ENCODE measurements at places on chromosomes 4 and X.
A peak's percentile ranks its signal among the peaks of the same experiment; 100 is the strongest.

- DNase-seq: no peak
These were observed 6.9 kb upstream of the MSANTD1 start for GRCh38 chr4:3241898-3242524.

- DNase-seq: no peak
These were observed 98.6 kb downstream of the FHDC1 start for GRCh38 chr4:153034681-153035080.

- no peak for DNase-seq
These were observed 14.2 kb upstream of the TIMM8A start for GRCh38 chrX:101362757-101363156.

DNA sequence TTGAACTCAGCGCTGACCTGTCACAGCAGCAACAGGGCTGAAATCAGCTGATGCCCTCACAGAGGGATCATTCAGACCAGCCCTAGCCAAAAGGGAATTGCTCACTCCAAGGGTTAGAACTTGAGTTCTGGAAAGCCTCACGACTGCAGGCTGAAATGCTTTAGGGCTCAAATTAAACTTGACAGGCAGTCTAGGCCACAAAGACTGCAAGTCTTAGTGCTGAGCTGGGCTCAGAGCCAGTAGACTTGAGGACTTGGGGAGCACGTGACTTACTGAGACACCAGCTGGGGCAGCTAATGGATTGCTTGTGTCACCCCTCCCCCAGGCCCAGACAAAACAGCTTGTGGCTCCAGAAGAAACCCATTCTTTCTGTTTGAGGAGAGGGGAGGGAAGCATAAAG, 119.0 kb upstream of the SLC6A14 start:
- no peak for DNase-seq

DNA sequence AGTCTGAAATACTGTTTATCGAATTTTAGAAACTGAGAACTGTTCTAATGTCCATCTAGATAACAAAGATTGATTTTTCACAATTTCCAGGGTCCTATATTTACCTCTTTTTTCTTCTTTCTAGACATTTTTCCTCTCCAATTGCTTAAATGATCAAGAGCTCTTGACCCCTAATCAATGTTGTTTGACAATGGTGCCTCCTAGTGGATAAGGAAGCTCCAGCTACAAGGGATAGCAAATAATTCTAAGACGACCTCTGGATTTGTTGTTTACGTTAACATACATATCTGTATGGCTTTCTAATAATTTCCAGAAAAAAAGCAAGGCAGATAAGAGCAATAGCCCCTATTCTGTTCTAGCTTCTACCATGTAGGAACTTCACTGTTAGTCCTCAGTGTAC, 35.8 kb downstream of the GPR82 start:
- DNase-seq: no peak

DNA sequence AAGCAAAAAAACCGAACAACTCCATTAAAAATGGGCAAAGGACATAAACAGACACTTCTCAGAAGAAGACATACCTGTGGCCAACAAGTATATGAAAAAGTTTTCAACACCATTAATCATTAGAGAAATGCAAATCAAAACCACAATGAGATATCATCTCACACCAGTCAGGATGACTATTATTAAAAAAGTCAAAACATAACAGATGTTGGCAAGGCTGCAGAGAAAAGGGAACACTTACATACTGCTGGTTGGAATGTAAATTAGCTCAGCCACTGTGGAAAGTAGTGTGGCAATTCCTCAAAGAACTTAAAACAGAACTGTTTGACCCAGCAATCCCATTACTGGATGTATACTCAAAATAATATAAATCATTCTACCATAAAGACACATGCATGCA, 436.3 kb downstream of the KLHL13 start:
- DNase-seq: no peak

GRCh38 chrX:93538575-93538974, 134.8 kb downstream of the NAP1L3 start:
- DNase-seq: no peak

DNA sequence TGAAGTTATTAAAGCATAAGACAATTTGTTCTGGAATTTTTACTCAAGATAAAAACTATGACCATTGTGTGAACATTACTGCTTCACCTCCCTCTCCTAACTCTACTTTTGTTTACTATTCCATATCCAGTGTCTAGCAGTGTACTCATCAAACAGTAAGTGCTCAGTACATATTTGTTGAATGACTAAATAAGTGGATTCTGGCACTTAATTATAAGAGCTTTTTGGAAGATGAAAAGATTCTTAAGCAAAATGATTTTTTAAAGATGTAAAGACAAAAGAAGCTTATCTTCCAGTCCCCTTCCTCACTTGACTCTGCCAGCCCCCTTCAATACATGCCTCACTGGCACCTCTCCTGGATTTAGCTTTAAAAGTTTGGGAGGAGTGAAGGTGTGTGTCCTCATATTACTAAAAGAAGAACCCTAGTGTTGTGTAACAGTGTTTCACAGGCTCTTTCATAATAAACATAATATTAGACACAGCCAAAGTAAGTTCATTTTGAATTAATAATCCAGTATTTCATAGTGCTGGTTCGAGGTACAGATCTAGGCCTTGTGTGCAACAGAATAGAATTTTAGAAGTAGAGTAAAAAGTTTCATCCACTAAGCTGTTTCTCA, 53.0 kb downstream of the GAB1 start:
- DNase-seq: no peak

DNA sequence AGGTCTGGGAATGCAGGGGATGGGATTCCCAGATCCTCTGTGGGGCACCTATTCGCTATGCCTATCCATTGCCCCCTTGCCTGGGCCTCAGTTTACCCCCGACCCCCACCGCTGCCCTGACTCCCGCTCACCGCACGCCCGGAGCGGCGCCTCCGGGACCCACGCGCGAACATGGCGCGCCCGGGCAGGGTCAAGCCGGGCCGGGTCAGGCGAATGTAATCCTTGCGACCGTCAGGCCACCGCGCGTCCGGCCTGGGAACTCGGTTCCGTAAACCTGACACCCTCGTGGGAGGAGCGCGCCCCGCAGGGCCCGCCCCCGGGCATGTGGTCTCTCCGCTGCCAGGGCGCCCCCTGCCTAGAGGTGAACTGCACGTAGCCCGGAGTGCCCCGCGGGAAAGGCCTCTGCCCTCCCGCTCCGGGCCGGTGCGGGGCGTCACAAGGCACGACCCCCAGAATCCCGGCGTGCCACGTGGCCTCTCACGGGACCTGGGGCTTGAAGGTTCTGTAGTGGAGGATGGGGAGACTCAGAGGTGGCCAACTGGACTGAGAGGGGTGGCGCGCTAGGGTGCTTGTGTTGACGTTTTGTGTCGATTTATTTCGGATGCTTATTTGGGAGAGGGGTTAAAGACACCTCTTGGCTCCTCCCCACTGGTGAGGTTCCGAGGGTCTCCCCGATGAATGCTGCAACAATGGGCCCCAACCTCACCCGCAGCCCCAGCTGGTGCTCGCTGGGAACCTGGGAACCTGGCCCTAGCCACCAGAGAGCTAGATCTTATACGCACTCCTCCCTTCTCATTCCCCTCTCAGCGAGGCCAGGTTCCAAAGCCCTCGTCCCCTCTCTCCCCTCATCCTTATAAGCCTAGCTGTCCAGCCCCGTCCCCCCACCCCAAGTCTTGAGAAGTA, at the start of gene PRICKLE3:
Gene PRICKLE3 (minus strand): TSS at position 249 of the 903 bp plus-strand sequence. CDS start 76 bp downstream, at position 173.
- peak; percentile 61 for DNase-seq

DNA sequence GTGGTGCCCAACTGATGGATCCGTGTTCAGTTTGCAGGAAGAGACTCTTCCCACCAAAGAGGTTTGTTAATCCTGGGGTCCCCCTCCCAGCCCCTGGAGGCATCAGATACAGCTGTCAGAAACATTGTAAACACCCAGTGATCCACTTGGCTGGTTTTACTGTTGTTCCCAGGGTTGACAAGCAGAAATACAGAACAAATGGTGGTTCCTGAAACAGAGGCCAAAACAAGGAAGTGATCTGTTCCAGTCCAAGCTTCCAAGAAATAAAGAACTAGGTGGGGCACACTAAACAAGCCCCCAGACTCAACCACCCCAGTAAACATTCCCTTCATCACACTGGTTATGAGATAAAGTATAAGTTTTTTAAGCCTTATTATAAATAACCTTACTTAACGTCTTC, 1.4 kb downstream of the TMLHE start:
- no peak for DNase-seq

- no peak for DNase-seq
These were observed 26.9 kb downstream of the GK2 start for GRCh38 chr4:79381161-79381560.

DNA sequence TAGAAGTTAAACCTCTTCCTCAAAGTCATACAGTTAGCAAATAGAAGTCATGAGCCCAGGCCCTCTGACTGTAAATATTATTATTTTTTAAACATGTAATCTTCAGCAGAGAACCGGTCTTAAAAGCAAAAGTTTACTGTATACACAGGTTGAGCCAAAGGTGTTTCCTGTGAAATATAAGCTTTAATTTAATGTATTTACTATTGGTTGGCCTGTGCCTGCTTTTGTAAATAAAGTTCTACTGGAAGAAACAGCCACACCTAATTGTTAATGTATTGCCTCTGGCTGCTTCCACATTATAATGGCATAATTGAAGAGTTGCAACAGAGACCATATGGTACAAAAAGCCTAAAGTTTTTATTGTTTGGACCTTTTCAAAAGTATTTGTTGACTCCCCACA, 61.0 kb upstream of the PRDM8 start:
- no peak for DNase-seq

DNA sequence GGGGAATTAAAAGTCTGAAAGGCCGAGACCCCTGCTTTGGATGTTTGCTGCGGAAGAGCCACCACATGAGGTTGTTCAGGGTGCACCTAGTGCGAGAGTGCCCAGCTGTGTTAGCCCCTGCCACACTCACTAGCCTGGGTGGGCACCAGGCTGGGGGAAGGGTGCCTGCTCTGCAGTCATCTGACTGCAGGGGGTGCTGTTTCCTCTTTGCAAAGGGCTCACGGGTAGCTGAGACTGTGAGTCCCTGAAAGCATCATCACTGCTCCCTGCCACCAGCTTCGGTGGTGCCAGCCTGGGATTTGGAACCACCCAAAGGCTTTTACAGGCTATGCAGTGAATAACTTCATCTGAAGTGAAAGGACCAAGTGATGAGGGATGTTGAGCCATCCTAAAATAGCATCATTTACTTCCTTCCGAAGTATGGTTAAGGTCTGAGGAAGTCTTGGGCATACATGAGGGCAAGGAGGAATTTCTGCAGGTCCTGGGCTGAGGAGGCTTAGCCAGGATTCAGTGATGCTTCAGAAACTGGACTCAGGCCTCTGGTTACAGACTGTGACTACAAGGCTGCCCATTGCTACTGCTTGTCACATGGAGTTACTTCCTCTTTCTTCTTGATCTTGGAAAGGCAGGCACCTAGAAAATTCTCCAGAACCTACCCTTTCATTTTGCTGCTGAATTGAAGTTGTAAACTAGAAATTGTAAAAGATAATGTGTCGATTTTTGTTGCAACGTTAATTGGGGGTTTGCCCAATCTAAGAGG, 293.2 kb upstream of the PRPS2 start:
- no peak for DNase-seq

GRCh38 chr4:153113061-153113837, 91.0 kb upstream of the TRIM2 start:
- DNase-seq: no peak

DNA sequence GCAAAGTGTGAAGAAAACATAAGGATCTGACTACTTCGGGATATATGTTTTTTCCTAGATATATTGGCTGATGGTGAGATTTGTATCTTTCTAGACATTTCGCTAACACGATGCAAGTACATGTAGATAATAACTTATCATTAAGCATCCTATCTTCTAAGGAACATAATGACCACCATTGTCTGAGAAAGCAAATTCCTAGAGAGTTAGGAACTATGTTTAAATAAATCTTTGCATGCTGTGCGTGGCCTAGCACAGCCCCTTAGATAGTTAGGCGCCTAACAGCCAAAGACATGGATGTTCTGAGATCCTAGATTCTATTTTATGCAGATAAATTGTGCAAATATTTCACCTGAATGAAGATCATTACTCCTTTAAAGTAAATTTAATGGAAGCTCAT, 3.0 kb downstream of the COL4A6 start:
- no peak for DNase-seq

GRCh38 chr4:179595671-179596410, 2153.6 kb upstream of the AGA start:
- DNase-seq: no peak

GRCh38 chrX:12868747-12869146, 1.9 kb downstream of the TLR7 start:
- DNase-seq: no peak

- DNase-seq: no peak
These were observed 204.6 kb upstream of the DIAPH2 start for GRCh38 chrX:96480081-96480480.

DNA sequence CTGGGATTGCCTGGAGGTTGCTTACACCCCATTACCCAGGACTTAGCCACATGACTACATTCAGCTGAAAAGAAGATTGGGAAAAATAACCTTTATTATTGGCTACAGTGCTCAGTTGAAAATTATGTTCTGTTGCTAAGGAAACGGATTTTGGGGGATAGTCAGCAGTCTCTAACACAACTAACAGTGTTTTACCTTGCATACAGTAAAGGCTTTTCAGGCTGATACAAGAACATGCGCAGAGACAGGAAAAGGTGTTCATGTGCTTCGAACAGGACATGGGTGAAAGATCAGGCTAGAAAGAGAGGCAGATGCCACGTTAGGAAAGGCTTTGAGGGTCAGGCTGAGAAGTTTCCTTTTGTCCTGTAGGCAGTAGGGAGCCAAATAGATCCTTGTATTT, 14.8 kb upstream of the RHOH start:
- no peak for DNase-seq

DNA sequence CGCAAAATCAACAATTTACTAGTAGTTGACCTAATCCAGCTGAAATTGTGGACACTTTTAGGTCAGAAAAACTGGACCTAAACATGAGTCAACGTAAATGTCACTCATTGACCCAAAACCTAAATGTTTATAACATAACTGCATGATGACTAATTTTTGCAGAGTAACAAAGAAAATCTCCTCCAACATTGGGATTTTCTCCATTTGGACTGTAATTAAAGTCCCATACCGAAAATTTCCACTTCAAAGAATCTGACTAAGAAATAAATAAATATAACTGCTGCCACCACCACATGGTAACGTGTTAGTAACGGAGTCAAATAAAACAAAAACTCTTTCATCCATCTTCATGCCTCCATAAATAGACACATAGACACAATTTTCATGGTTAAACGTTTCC, 1.9 kb downstream of the ADGRA3 start:
- no peak for DNase-seq

GRCh38 chr4:101348367-101348827, 1.1 kb upstream of the PPP3CA start:
- no peak for DNase-seq

DNA sequence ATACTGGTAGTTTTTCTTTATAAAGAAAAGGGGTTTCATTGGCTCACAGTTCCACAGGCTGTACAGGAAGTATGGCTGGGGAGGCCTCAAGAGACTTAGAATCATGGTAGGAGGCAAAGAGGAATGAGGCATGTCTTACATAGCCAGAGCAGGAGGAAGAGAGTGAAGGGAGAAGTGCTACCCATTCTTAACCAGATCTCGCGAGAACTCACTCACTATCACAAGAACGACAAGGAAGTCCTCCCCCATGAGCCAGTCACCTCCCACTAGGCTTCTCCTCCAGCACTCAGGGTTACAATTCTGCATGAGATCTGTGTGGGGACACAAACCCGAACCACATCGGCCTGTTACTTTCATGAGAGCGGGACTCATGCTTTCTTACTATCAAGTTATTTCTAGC, 240.5 kb downstream of the TENM3 start:
- no peak for DNase-seq

- DNase-seq: no peak
These were observed 1.0 kb upstream of the SFRP2 start for GRCh38 chr4:153789741-153790499.

GRCh38 chrX:10631416-10632145, 11.2 kb upstream of the MID1 start:
- DNase-seq: no peak
